Central memory CD8-positive, alpha-beta T cell (primary cell): ENCODE measurements at places on chromosomes 6 and 20.
A peak's percentile ranks its signal among the peaks of the same experiment; 100 is the strongest.

DNA sequence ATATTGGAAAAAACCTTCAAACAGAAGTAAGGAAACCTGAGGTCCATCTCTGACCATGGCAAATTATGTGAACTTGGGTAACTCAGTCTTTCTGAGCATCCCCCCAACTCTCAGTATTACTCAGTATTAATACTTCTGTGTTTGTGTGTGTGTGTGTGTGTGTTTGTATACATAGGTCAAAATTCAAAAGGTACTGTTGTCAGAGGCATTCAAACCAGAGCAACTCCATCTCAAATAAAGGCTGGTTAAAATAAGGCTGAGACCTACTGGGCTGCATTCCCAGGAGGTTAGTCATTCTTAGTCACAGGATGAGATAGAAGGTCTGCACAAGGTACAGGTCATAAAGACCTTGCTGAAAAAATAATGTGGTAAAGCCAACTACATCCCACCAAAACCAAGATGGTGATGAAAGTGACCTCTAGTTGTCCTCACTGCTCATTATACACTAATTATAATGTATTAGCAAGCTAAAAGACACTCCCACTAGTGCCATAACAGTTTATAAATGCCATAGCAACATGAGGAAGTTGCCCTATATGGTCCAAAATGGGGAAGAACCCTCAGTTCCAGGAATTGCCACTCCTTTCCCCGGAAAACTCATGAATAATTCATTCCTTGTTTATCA lies 33.3 kb upstream of the SLC22A16 start:
- DNase-seq: no peak

DNA sequence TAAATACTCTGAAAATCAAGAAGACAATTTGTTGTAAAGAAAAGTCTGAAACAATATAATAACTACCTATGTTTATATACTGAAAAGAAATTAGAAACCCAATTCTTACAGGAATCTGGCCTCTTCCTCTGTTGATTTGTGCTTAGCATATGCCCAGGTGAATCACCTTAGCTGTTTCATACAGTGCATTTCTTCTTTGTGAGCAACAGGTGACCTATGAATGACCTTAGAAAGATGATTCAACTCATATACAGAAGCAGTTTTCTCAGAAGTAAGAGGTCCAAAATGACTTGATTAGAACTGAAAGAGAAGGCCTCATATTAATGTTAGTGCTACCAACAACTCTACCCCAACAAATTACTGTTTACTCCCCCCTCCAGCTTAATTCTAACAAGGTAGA lies 419.5 kb upstream of the ID4 start:
- DNase-seq: no peak

DNA sequence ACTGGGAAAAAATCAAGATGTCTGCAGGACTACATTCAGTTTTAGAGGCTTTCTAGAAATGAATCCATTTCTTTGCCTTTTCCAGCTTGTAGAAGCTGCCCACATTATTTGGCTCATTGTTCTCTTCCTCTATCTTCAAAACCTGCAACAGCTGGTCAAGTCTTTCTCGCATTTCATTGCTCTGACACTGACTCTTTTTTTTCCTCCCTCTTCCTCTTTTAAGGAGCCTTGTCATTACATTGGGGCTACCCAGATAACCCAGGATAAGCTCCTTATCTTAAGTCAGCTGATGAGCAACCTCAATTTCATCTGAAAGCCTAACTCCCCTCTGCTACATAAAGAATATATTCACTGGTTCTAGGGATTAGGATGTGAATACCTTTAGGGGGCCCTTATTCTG lies 53.2 kb upstream of the CEP162 start:
- DNase-seq: no peak

- no peak for DNase-seq
Observed at GRCh38 chr20:50977066-50978021, 18.7 kb downstream of the MOCS3 start.

GRCh38 chr6:47075168-47075567 lies 33.0 kb upstream of the ADGRF1 start:
- DNase-seq: no peak

- DNase-seq: no peak
Observed at GRCh38 chr20:717832-718231, 42.2 kb upstream of the SCRT2 start.

- no peak for DNase-seq
Observed at GRCh38 chr6:22954749-22955385, 385.5 kb downstream of the HDGFL1 start.

GRCh38 chr20:37293301-37293943 lies 4.0 kb downstream of the MANBAL start:
- no peak for DNase-seq

GRCh38 chr6:55772730-55773129 lies 102.7 kb downstream of the BMP5 start:
- DNase-seq: no peak

DNA sequence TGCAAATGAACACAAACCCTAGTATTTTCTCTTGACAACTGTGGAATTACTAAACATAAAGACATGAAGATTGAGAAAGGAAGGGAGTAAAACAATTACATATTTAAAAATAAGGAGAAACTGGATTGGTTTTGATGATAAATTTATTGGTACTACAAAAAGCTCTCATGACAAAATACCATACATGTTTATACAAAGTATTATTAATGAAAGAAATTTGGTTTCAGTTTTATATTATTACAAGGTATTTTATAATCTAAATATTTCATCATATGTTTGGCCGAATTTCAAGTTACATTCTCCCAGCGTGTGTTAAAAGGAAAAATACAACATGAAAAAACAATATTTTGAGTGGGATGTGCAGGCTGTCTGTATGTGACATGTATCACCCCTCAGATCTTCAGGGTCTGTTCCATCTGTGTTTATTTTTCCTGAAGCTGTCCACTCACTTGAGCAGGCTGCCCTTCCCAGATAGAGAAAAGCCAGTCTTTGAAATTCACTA lies 568.4 kb downstream of the NKAIN2 start:
- no peak for DNase-seq

- no peak for DNase-seq
Observed at GRCh38 chr6:53391170-53391569, 42.4 kb upstream of the ELOVL5 start.

GRCh38 chr20:2688041-2688591 lies 4.5 kb upstream of the EBF4 start:
- DNase-seq: peak; percentile 72

GRCh38 chr6:56689663-56690062 lies 47.0 kb upstream of the DST start:
- DNase-seq: no peak

- no peak for DNase-seq
Observed at GRCh38 chr6:168815229-168815628, 374.2 kb downstream of the SMOC2 start.
